NCI-H1092 treated with DMSO at 0.1 percent for 48 hours (cell line): ENCODE measurements at places on chromosomes 2 and 18.

- DNase-seq: peak; percentile 43
These were observed at the start of gene TMEM163 for GRCh38 chr2:134718817-134719814. Gene TMEM163, minus strand, starts transcription at chr2:134719000.

GRCh38 chr2:23656597-23656973, 270.3 kb downstream of the ATAD2B start:
- no peak for DNase-seq

- no peak for DNase-seq
These were observed 26.5 kb upstream of the RTN4 start for GRCh38 chr2:55076721-55077120.

GRCh38 chr2:209547726-209548125, 123.9 kb downstream of the MAP2 start:
- no peak for DNase-seq

DNA sequence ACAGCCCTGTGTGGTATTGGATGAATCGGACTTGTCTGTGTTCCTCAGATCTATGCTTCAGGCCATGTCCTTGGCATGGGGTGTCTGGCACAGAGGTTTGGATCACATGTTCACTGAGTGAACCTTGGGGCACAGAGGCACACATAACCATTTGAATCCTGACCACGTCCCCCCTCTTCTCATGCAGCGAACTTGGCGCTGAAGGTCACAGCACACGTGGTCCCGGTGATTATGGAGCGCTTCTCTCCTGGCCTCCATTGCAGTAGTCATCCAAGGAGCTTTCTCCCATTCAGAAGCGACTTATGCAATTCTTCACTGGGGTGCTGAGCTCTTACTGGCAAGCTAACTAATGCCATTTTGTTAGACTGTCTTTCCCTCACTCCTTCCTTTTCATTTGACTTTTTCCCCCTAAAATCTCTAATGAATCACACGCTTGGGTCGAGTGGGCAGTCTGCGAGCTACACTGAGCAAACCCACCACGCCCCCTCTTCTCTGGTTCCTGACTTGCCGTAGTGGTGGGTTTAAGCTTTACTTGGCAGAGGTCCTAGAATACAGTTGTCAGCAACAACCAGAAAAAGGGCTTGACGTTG, 59.4 kb downstream of the KCNG2 start:
- DNase-seq: peak; percentile 88

DNA sequence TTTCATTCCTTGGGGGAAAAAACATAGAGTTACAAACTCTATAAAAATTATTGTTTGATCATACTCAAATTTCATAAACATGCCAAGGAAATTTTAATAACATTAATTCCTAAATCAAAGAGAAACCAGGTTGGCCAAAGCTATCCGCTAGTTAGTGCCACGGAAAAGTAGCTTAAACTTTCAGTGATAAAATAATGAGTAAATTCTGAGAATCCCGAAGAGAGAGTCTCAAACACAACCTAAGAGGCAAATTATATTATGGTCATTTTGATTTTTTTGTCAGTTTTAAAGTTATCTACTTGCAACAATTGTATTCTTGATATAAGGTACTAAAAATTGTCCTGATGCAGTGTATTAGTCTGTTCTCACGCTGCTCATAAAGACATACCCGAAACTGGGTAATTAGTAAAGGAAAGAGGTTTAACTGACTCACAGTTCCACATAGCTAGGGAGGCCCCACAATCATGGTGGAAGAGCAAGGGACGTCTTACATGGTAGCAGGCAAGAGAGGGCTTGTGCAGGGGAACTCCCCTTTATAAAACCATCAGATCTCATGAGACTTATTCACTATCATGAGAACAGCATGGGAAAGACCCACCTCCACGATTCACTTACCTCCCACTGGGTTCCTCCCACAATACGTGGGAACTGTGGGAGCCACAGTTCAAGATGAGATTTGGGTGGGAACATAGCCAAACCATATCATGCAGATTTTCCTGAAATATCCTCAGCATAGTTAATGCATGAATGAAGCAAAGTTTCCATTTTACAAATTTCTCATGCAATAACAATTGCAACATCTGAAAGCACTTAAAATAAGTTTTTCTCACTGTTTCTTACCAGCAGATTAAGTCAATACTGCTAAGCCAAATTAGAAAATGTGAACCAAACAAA, 205.9 kb upstream of the STK17B start:
- DNase-seq: no peak

- DNase-seq: no peak
These were observed 33.2 kb downstream of the LAMA1 start for GRCh38 chr18:7084080-7085065.

DNA sequence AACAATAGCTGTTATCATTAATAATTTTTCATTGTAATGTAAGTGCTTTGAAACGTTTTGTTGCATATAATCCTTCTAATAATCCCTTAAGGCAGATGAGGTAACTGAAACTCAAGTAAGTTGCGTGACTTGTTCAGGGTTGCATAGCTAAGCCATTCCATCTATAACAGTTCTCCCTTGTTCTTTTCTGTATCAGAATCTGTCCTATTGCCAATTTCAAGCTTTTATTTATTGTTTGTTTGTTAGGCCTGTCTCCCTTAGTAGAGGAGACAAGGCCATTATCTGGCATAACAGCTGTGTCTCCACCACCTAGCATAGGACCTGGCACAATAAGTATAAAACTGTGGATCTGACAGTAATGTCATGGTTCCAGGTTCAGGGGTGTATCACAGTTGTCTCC, 19.4 kb downstream of the BABAM2 start:
- DNase-seq: no peak

DNA sequence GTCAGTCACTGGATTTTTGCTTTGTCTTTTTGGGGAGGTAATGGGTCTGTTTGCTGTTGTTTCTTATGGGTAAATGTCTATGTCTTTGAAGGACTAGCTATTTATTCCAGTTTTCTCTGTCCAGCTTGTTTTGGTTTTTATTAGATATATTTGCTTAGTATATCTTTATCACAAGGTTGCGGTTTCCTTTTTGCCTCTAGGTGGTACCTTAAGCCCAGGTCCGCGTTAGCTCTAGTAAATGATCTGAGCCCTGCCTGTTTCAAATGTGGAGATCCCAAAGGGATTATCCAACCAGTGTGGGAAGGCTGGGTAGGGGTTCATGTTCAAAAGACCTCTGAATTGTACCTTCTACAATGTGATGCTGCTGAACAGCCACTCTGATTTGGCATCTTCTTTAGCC, 114.5 kb downstream of the MYO3B start:
- no peak for DNase-seq

- no peak for DNase-seq
These were observed 54.6 kb upstream of the MAP4K3 start for GRCh38 chr2:39491653-39492052.

DNA sequence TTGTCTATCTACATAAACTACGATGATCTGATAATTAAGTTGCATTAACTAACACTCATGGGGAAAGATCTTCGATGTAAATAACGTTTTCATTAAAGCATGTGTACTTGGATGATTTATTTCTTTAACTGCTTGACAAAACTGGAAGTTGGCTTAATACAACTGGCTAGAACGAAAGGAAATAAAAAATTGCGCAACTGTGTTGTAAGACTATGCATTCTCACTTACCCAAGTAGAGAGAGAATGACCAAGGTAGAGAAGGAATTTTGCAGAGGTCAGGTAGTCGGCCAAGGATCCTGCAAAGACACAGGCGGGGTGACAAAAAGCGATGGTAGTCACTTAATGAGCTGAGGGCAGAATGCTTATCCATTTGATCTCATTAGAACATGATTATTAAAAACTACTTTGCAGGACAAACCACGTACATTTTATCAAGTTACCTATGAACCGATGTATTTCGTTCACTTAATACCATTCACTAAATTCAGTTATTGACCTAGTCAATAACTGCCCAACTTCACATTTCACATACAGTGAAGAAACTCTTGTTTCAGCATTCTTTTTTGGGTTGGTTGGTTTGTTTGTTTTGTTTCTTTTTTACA, 900 bp downstream of the SLC40A1 start:
- no peak for DNase-seq

DNA sequence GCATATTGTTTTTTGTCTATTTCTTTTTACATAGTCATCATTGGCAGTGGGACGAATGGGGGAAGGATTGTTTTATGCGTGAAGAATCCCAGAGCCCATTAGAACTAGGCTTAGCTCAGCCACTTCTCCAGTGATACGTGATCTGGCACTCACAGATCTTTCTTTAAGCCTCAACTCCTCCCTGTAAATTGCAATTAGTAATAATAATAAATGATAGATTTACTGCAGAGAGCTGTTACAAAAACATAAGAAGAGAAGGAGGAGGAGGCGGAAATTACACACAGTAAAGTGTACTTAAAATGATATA, 629.3 kb downstream of the NRXN1 start:
- no peak for DNase-seq

GRCh38 chr2:164711766-164712138, 90.5 kb upstream of the GRB14 start:
- no peak for DNase-seq

GRCh38 chr2:70728128-70728527, 39.9 kb downstream of the ADD2 start:
- DNase-seq: no peak

DNA sequence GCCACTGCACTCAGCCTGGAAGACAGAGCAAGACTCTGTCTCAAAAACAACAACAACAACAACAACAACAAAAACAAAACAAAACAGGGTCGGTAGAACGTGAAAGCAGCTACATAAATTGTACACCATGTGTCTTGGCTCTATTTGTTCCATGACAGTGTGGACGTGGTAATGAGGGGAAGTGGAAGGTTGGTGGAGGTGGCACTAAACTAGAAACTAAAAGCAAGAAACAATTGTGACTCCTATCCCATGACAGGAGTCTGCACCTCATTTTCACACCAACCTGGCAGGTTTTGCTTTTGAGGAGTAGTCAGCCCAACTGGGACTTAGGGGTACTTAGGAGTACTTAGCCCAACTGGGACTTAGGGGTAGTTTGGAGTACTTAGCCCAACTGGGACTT, 62.5 kb upstream of the MRPS9 start:
- no peak for DNase-seq

GRCh38 chr2:30197570-30198192, 33.7 kb upstream of the LBH start:
- DNase-seq: no peak
